T-helper 2 cell (primary cell): ENCODE measurements at places on chromosomes 11 and 22.

GRCh38 chr11:78359921-78360320 is 57.7 kb downstream of the GAB2 start:
- no peak for DNase-seq

DNA sequence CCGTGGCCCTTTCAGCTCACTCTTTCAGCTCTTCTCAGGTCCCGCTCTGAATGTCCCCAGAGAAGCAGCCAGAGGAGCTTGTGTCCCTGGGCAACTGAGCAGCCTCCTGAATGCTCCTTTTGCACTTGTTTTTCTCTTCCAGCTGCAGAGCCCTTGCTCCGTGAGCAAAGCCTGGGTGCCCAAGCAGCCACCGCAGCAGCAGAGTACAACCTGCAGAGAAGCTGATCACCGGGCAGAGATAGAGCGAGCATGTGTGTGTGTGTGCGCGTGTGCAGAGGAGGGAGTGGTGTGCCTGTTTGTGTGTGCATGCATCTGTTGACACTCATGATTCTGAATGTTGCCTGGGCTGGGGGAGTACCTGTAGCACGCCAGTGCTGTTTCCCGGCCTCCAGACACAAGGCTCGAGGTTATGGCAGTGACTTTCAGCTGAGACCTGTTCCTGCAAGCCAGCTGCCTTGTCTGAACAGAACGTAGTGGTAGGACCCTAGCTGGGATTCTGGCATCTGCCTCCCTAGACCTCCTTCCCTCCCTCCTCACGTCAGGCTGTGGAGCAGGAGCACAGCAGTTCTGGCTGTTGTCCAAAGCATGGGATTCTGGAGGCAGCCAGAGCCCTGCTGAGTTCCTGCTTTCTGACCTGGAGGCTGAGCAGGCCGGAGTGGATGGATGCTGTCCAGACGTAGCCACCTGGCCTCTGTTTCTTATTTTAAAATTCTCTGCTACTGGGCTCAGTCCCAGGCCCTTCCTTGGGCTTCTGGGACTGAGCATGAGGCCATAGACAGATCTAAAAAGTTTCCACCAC is 4.5 kb upstream of the MAPK8IP1 start:
- DNase-seq, result no peak

GRCh38 chr22:47249370-47249928 is 487.0 kb downstream of the TBC1D22A start:
- DNase-seq, result no peak

DNA sequence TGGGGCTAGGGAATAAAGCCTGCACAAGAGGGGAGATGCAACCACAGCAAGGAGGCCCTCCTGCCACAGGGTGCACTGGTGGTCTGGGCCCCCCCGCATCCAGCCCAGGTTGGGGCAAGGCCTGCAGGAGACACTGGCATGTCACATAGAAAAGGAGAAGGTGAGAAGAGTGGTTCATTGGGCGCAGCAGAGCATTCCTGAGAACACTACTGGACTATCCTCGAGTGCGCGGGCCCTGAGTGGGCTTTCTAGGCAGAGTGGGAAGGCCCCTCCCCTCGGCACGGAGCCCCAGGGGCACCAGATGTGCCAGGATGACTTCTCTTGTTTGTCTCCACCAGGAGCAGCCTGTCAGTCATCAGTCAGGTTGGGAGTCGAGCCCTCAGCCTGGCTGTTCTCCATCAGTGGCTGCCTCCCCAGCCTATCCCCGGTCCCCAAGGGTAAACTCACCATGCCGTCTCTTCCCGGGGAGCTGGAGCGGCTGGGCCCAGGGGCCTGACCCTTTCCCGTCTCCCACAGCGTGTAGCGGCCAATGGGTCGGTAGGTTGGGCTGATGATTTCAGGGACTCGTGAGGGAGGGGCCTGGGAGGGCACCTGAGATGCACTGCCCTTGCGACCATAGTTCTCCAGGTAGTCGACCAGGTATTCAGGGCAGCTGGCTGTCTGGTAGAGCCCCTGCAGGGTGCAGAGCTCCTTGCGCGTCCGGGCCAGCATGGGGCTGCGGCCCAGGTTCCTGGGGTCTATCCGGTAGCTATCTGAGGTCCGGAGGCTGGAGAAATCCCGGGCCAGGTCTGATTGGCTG is 9.0 kb downstream of the USP2 start:
- DNase-seq, result no peak

- DNase-seq, result no peak
These were observed 26.5 kb upstream of the NECTIN1 start for GRCh38 chr11:119755356-119756071.

- no peak for DNase-seq
These were observed 43.3 kb downstream of the RAB38 start for GRCh38 chr11:88131764-88132470.

- no peak for DNase-seq
These were observed 3.6 kb downstream of the MTMR3 start for GRCh38 chr22:29886596-29886995.

DNA sequence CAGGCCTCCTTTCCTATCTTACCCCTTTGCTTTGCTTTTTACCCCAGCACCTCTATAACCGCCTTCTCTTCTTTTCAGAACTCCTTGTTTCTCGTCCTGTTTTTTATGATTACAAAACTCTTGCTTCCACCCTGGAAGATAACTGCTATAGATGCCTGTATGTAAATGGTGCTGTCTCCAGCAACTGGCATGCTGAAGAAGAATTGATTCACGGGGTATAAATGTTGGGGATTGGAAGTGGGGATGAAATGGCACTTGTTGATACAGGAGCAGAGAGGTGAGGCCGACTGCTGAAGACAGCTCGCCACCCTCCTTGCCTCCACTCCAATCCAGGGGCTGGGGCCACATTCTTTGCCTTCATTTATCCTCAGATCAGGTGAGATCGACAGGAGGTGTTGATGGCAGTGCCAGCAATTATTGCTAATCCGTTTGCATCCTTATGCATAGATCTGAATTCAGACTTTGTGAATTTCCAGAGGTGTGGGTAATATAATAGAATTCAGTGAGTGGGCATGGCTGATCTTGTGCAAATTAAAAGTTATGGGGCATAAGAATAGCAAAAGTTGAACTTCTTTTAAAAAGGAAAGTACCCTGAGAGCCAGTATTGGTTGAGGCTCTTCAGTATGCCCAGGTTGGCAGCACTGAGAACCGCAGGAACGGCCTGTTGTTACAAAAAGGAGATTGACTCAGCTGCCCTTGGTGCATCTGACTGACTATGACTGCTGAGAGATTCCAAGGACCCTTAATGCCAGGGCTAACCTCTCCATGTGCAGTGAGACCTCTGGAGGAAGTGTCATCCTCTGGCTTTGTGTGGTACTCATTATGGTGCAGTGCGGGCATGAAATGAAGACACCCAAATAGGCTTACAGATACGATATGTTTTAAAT is 5.3 kb downstream of the NEAT1 start:
- DNase-seq, result peak; percentile 28

- no peak for DNase-seq
These were observed 5.4 kb downstream of the PLA2G6 start for GRCh38 chr22:38176170-38176741.

GRCh38 chr22:17773606-17774205 is 563 bp downstream of the BID start:
- DNase-seq, result peak; percentile 69

DNA sequence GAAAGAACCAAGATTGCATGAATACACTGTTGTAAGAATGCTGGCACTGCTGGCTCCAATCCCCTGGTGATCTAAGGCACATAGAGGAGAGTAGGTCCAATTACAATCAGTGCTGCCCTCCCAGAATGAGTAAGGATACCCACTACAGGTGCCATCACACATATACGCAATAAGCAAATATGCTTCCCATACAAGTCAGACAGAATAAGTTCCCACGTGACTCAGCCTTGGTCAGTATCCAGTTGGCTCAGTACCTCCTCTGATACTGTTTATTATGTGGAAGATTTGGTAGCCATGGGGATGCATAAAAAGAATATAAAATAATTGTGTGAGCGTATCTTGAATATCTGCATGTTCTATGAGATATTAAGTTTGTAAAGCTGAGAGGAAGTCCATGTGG is 8.9 kb upstream of the OR2D3 start:
- no peak for DNase-seq

DNA sequence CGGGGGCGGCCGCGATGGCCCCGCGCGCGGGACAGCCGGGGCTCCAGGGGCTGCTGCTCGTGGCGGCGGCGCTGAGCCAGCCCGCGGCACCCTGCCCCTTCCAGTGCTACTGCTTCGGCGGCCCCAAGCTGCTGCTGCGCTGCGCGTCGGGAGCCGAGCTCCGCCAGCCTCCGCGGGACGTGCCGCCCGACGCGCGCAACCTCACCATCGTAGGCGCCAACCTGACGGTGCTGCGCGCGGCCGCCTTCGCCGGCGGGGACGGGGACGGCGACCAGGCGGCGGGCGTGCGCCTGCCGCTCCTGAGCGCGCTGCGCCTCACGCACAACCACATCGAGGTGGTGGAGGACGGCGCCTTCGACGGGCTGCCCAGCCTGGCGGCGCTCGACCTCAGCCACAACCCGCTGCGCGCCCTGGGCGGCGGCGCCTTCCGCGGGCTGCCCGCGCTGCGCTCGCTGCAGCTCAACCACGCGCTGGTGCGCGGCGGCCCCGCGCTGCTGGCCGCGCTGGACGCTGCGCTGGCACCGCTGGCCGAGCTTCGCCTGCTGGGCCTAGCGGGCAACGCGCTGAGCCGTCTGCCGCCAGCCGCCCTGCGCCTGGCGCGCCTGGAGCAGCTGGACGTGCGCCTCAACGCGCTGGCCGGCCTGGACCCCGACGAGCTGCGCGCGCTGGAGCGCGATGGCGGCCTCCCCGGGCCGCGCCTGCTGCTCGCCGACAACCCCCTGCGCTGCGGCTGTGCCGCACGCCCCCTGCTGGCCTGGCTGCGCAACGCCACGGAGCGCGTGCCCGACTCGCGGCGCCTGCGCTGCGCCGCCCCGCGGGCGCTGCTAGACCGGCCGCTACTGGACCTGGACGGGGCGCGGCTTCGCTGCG is 697 bp downstream of the TPBGL start:
- peak; percentile 88 for DNase-seq

GRCh38 chr11:57597461-57597915 is at the start of gene SERPING1:
Gene SERPING1 (plus strand): TSS chr11:57597685. CDS start chr11:57598271, 586 bp downstream.
- DNase-seq, result no peak

DNA sequence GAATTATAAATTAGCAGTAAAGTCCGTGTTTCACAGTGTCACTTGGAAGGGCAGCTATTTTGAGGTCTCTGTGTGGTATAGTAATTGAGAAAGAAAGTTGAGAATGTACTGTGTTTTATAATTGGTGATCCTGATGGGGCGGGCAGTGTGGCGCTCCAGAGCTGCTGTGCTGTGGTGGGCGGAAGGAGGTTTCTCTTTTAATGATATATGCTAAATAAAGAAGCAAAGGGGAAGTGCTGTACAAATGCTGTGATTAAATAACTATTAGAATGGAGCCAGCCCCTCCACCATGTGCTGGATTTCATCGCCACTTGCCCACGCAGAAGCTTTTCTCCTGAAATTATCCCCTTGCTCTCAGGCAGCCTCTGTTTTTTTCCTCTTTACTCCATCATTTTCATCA is 24.6 kb downstream of the ATXN10 start:
- DNase-seq, result no peak

DNA sequence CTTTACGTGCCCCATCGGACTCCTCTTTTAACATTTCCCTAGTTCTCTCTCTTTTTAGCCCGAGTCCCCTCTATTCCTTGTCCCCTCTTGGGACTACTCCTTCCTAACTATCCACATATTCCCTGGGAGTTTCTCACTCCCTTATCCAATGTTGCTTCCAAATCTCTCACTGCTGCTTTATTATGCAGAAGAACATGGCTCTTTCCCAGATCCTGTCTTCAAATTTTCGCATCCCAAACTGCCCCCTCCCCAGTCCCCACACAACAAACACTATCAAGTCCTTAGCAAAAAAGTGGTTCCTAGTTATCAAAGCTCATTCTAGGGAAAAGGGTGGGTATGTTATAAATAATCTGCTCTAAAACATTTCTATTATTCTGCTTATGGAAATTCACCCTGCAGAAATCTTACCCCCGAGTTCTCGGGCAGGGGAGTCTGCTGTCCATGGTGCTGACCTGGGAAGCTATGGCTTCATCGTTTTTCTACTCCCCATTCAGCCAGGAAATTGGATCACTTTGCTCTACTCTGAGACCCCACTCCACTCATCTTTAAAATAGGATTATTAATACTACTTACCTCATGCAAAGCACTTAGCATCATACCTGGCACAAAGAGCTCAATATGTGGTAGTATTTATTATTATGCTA is 393.5 kb downstream of the BUD13 start:
- peak; percentile 12 for DNase-seq

DNA sequence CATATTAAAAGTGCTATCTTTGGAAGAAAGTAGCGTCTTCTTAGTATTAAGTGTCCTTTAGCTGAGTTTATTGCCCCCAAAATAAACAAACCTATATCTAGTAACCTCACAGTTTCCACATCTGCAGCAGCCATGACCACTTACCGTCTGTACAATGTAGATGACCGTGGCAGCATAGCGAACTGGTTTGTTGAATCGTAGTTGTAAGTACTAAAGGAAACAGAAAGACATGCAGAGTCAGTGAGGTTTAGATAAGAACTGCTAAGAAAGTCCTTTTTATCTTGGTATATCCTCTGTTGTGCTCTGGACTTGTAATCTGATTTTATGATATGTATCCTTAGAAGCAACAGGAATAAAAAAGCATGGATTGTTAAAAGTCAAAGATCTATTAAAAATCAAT is 9.4 kb downstream of the SLC5A12 start:
- DNase-seq, result no peak

GRCh38 chr22:25953276-25953675 is 211.3 kb downstream of the MYO18B start:
- no peak for DNase-seq

DNA sequence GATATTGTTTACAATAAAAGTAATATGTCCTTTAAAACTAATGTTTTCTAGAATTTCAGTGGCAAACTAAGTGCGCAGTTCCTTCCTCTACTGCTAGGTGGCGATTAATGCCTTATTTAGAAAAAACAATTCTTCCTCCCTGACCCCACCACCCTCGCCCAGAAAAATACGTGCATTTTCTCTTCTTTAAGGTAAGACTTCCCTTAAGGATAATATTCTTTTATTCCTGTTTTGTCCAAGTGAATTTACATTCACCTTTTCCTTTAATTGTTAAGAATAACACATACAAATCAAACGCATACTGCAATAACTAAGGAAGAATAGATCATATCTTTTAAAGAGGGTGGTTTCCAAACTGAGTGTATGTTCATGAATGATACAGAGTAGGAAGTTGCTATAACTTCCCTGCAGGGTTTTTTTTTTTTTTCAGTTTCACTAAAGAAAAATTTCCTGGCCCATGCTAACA is 17.0 kb upstream of the PSMA1 start:
- peak; percentile 45 for DNase-seq

DNA sequence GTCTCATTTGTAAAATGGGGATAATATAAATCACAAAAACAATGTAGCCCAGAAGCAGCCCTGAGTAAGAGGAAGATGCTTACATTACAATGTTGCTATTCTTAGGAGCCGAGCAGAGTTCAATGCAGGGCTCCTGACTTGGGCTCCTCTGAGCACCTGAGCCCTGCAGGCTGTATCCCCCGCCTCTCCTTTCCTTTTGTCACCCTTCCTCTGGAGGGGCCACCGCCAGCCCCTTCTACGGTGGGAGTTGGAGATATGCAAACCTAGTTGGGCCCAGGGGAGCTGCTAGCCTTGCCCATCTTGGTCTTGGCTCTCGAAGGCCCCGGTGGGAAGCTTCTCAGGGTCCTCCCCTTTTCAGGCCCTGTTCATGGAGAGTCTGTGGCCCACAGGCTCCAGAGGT is 8.4 kb upstream of the CSNK1E start:
- DNase-seq, result no peak
